ENCODE measurements at places on chromosomes 13 and 19.

DNA sequence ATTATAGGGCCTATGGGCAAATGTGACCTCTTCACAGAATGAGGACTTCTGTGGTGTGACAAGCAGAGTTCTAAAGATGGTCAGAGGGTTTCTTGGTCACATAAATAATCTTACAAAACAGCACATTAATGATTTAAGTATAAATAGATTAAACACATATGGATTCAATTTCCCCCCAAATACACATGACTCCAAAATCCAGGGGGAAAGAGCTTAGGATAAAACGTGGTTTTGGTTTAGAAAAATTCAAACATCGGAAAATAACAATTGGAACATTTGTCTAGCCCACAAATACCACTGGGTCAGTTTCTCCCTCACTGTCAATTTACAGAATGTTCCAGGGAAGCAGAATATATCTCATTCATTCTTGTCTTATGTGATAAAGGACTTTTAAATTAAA, 283.1 kb downstream of the COG6 start:
- DNase-seq: no peak

GRCh38 chr13:106098778-106099177, 436.7 kb downstream of the EFNB2 start:
- DNase-seq: no peak

GRCh38 chr13:100961186-100961585, 286.6 kb upstream of the TMTC4 start:
- DNase-seq: no peak

DNA sequence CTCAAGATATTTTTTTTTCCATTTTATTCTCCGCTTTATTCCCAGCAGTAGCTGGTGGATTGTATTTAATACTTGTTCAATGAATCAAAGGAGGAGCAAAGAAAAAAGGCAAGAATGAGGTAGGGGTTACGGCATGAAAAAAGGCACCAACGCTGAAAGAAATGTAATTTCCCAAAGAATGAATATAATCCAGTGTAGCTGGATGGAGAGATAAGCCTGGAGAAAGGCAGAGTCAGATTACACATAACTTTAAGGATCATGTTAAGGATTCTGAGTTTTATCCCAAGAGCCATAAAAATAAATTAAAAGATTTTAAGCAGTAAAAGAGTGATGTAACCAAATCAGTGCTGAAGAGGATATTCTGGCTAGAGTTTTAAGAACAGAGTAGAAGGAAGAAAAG, 67.7 kb downstream of the RBM26 start:
- no peak for DNase-seq

GRCh38 chr19:7894612-7895309, 6.5 kb downstream of the LRRC8E start:
- DNase-seq: no peak
